SK-MEL-5 (cell line): ENCODE measurements at places on chromosomes 5 and 9.

- no peak for DNase-seq
These were observed 137.2 kb downstream of the ATG10 start for GRCh38 chr5:82109013-82109412.

DNA sequence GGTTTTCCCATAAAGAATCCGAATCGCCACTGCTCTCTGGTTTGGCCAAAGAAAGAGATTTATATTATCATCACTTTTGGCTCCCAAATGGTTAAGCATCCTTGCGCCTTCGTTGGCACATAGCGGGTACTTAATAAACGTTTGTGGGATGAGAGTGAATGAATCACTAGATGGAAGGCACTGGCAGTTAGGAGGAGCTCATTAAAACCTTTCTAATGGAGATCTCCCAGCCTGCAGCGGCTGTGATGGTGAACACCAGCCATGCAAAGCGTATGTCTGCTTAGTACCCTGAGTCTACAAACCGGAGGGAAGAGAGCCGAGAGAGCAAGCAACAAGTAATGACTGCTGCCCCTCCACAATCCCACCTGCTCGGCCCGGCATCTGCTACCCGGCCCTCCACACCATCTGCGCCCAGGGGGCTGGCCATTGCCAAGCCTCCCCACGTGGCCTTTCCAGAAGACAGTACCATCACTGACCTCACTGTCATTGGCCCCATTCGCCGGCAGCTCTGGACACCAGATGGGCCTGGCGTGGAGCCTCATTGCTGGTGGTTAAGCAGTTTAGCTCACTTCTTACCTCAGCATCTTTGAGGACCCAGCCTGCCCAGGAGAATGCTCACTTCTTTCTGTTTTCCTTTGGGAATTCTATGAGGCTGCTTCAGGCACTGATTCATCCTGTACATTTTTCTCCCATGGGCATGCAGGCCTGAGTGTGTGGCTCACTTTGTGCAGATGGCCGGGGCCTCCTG lies 39.3 kb upstream of the ANKRD33B start:
- no peak for DNase-seq

DNA sequence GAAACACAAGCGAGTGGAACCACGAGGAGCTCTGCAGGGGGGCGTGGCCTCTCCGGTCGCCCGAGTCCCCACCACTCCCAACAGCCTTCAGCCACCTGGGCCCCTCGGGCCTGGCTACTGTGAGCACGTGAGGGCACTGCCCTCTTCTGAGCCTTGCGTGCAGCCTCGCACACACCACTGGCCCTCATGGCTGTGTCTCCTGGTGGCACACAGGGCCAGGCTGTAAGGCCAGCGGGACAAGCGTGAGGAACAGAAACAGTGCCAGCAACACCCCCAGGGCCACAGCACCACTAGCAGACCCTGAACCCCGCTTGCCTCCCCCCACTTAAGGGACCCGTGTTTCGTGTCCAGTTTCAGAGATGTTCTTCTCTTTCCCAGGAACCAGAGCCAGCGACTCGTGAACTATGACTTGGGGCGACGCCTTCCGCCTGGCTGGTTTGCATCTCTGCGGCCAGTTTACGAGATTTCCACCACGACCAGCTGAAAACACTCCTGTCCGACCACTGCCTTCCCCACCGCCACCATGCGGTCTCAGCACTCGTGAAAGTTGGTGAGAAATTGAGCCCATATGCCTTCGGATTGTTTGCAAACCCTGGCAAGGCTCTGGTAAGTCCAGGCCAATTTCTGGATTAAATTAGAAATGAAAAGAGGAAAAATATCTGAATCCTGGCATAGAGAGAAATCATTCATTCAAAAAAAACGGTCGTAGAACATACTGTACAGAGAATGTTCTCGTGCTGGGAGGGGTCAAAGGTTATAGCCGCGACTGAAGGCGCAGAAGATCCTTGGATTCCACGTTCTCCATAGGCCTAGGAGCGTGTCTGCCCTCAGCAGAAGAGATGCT lies 135.6 kb downstream of the ZNF354C start:
- no peak for DNase-seq

GRCh38 chr5:105413406-105413990 lies 1850.9 kb upstream of the NUDT12 start:
- no peak for DNase-seq

- DNase-seq: no peak
These were observed 35.0 kb upstream of the VPS13A start for GRCh38 chr9:77142366-77142765.

- DNase-seq: no peak
These were observed 47.8 kb downstream of the PLPP7 start for GRCh38 chr9:131337131-131337848.

DNA sequence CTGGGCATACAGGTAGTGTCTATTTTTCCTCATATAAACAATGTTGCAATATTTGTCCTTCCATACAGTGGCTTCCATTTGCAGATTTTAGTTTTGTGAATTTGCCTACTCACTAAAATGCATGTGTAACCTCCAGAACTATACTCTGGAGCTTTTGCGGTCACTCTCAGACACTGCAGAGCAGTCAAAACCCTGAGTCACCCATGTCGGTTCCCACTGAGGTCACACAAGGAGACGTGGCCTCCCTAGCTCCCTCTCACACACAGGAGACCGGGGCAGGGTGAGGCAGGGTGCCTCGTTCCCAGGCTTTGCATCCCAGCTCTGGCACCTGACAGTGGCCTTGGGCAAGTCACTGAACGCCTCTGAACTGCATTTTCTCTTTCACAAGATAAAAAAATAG lies 55.5 kb upstream of the ZNF354A start:
- no peak for DNase-seq

DNA sequence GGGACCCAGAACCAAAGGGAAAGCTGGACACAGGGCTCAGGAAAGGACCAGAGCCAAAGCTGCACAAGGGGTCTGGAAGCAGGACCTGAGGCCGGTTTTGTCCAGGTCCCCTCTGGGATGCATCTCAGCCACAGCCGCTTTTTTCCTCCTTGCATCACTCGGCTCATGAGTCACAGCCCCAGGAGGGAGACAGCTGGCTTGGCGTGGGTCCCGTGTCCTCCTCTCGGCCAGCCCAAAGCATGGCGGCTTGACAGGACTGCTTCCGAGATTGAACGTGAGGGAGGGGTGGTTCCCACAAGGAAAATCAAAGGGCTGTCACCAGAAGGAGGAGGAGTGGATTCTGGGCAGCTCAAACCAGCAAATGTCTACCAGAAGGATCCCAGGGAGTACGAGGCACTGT lies 56.7 kb upstream of the CPLX2 start:
- DNase-seq: no peak
